Stimulated activated CD4-positive, alpha-beta T cell treated with anti-CD3 and anti-CD28 coated beads, Interleukin-1b, Interleukin-23, amount 100 ng/mL, for 24 hours (primary cell): ENCODE measurements at places on chromosomes 12 and 14.

GRCh38 chr14:89409961-89410360 is 7.1 kb downstream of the FOXN3 start:
- no peak for DNase-seq

DNA sequence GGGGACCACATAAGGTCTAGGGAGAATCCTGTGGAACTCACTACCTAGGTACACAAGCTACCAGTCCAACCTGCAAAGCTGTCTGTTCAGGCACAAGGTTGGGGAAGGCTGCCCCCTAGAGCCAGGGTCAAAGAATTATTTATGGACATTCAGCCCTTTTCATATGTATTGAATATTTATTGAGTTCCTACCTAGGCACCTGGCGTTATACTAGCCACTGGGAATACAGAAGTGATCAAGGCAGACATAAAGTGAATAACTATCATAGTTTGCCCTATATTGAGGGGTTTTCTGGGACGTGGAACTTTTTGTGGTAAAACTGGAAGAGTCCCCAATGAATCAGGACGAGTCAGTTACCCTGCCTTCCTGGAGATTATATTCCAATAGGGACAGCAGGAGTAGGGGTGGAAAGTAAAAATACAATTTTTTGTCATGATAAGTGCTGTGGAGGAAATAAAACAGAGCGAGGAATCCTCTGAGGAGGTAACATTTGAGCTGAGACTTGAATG is 5.8 kb upstream of the SLC48A1 start:
- DNase-seq: peak; percentile 46

DNA sequence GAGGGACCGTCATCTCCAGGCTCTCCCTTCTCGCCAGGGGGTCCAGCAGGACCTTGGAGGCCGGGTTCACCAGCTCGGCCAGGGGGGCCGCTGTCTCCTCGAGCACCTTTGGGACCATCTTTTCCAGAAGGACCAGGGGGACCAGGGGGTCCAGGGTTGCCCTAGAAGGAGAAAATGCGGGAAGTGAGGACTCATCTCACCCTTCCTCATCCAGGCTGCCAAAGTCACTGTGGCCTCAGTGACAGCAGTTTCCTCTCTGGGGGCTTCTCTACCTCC is 15.1 kb downstream of the TMEM106C start:
- no peak for DNase-seq

- no peak for DNase-seq
Observed at GRCh38 chr12:43063650-43064049, 474.1 kb upstream of the PRICKLE1 start.

GRCh38 chr12:128951448-128951847 is 98.2 kb downstream of the GLT1D1 start:
- no peak for DNase-seq

DNA sequence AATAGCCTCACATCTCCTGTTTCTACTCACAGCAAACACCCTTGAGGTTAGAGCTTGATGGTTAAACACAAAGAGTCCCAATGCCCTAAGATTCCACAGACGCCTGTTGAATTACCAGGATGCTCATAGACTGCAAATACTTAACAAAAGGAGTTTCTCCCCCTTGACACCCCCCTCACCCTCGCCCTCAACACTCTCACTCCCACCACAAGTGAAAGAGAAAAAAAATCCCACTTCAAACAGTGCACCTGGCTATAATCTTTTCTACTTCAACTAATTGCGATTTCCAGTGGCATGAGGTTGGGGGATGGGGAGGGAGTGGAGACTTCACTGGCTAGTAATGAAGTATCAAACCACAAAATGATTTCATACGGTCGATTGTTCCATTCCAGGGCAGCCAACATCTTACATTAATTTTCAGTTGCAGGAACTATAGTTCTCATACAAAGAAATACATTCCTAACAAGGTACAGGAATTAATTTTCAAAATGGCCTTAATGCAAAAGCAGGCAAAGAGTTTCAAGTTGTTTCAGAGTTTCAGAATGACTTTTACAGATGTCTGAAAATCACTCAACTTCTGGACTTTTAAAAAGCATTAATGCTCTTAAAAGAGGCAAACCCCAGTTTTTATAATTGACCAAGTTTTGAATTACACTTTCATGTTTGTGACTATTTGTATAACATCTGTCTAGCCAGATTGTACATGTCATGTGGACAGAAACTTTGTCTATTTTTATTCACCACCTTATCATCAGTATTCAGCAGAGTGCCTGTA is 390.7 kb downstream of the C12orf75 start:
- DNase-seq: no peak

- no peak for DNase-seq
Observed at GRCh38 chr14:78758333-78758732, 588.2 kb downstream of the NRXN3 start.

DNA sequence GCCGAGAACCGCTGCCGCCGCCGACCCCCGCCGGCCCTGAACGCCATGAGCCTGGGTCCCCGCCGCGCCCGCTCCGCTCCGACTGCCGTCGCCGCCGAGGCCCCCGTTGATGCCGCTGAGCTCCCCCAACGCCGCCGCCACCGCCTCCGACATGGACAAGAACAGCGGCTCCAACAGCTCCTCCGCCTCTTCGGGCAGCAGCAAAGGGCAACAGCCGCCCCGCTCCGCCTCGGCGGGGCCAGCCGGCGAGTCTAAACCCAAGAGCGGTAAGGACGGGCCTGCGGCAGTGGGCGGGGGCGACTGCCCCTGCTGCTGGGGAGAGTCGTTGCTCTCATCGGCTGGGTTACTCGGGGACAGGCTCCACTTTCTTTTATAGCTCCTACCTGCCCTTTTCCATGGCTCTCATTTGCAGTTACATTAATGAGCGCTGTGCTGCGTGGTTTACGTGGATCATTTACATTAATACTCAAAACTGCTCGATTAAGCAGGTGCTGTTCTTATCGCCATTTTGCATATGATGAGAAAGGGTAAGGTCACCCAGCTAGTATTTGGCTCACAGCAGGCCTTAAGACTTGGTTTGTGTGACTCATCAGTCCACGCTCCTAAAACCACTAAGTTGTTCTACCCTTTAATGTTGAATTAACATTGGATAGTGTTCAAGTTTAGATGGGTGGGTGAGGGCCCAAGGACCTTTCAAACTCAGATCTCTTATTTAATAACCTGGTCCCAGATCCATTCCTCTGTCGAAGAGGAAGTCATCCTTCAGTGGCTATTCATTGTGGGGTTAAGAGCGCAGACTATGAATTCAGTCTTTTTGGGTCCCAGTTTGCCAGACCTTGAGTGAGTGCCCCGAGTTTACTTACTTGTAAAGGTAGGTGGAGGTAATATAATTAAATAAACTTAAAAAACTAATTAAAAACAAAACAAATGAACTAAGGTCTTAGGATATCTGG is 823 bp downstream of the RNF10 start:
- DNase-seq: no peak

DNA sequence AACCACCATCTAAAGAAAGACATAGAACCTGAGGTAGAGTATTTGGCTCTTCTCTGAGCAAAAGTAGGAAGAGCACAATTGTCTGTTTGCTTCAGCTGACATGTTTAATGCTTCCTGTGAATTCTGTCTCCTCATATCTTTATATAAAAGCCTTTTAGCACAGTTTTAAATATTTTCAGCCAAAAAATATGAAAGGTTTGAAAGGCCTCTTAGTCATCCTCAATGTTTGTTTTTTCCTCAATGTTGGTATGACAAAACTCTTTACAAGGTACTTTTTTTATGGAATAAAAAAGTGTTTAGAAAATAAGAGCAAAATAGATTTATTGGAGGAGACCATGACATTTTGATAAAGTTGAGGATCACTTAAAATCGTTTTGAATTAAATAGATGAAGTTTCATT is 360.9 kb downstream of the NAV3 start:
- DNase-seq: no peak

- no peak for DNase-seq
Observed at GRCh38 chr14:49881350-49882001, 11.4 kb upstream of the ARF6 start.

DNA sequence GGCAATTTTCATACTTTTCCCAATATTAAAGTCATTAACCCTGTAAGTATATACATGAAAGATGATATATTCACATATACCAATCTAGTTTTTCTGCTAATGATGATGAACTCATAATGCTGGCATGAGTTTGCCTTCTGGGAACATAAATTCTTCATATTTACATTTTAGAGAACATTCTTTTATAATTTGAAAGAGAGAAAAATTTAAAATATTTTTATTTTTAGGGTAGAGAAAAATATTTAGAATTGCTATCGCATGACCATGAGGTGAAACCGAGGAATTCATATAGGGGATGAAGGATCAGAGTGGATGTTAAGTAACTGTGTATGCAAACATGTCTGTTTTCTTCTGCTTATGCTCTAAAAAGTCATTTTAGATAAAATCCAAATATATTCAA is 825.3 kb upstream of the FLRT2 start:
- no peak for DNase-seq

DNA sequence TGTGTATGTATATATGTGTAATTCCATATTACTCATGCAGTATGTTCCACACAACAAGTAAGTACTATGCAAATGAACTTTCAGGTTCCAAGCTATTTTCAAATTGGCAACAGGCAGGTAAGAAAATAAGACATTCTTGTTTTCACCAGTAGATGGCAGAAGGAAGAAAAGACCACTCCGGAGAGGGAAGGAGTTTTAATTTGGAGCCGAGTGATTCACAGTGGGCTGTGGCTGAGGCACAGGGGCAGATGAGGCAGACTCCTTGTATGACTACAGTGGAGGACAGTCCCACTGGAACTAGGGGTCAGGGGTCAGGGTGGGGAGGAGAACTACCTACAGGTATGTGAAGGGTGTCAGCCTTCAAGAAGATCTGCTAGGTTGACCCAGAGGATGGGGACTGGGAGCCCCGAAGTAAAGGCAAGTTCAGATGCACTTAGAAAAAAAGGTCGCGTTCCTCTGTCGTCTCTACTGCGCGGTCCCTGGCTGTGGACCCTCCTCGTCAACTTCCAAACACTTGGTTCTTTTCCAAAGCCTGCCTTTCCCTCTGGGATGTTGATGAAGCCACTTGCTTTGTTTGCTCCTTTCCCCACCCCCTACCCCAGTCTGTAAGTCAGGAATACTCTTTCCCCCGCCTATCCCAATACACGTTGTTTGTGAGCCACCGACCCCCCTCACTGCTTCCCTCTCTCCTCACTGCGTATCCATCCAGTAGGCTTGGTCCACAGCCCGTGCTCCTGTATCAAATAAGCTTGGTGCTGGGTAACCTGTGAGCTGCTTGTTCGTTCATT is 24.1 kb downstream of the DDX47 start:
- peak; percentile 21 for DNase-seq

DNA sequence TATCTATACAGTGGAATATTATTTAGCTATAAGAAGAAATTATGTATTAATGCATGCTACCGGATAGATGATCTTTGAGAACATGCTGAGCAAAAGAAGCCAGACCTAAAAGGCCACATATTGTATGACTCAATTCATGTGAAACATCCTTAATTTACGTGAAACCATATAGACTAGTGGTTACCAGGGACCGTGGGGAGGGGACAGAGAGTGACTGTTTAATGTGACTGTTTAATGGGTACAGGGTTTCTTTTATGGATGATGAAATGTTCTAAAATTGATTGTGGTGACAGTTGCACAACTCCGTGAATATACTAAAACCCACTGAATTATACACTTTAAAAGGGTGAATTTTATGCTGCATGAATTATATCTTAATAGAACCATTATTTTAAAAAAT is 8.5 kb upstream of the BCL7A start:
- no peak for DNase-seq

DNA sequence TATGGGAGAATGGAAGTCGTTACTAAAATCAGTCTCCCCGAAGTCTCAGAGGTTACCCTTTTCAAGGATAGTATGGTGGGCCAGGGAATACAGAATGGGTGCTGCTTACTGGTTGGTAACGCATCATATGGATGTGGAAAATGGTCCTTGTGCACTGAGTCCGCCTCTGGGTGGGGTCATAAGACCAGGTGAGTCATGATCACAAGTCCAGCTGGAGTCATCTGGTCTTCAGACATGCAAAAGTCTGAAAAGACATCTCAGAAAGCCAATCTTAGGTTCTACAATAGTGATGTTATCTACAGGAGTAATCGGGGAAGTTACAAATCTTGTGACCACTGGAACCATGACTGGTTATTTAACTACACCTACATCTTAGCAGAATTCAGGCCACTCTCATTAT is 71.9 kb upstream of the TCL1B start:
- DNase-seq: no peak

GRCh38 chr12:128929057-128929456 is 75.8 kb downstream of the GLT1D1 start:
- no peak for DNase-seq

GRCh38 chr12:95959107-95959506 is 16.0 kb downstream of the AMDHD1 start:
- DNase-seq: no peak

GRCh38 chr12:6167327-6168280 is 32.6 kb upstream of the CD9 start:
- DNase-seq: peak; percentile 18

- no peak for DNase-seq
Observed at GRCh38 chr14:39038542-39038941, 64.5 kb downstream of the SEC23A start.

- DNase-seq: no peak
Observed at GRCh38 chr12:109963743-109964429, 32.3 kb downstream of the GIT2 start.

DNA sequence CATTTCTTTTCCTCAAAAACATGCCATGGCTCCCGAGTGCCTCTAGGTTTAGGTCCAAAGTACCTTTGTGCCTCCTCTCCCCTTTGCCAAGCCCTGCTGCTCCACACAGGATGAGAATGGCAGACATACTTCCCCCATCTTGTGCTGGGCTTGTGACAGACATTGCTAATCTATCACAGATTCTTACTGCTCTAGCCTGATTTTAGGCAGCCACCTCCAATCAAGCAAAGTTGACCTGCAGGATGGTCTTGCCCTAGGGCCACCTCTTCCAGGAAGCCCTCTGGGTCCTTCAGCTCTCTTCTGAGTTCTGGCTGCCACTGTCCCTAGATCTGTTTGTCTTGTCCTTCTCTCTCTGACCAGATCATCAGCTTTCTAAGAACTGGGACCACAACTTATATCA is 20.5 kb downstream of the FOXN4 start:
- DNase-seq: no peak

DNA sequence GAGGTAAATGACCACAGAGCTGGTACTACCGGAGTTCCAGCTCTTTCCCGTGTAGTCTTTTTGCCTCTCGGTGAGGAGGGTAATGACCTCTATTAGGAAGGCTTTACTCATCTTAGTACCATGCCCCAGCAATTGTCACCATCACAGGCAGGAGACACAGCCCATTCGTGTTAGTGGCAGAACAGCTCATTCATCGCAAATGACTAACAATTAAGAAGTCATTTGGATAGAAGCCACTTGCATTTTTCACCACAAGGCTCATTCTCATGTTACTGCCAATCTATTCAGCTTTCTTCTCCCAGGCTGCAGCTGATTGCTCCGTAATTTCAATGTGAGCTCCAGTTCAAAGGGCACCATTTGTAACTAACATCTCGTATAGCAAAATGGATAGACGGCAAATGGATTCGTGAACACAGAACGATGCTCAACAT is 718.8 kb upstream of the TMEM132C start:
- no peak for DNase-seq

- DNase-seq: no peak
Observed at GRCh38 chr12:48875944-48876515, 10.4 kb upstream of the RND1 start.

GRCh38 chr12:62866451-62867082 is 68.4 kb downstream of the PPM1H start:
- DNase-seq: no peak
